ENCODE measurements at places on chromosomes 12 and 14. TPM values are rescaled to one million over a fixed set of nuclear protein-coding genes. Genes with fewer than 3 reads are reported as not detected.

GRCh38 chr14:37508503-37508902 is 86.5 kb downstream of the FOXA1 start:
- no peak for DNase-seq

GRCh38 chr12:1234073-1234472 is 243.1 kb downstream of the ERC1 start:
- no peak for DNase-seq

GRCh38 chr12:113054948-113055486 is 1.5 kb upstream of the DTX1 start:
- DNase-seq = no peak

DNA sequence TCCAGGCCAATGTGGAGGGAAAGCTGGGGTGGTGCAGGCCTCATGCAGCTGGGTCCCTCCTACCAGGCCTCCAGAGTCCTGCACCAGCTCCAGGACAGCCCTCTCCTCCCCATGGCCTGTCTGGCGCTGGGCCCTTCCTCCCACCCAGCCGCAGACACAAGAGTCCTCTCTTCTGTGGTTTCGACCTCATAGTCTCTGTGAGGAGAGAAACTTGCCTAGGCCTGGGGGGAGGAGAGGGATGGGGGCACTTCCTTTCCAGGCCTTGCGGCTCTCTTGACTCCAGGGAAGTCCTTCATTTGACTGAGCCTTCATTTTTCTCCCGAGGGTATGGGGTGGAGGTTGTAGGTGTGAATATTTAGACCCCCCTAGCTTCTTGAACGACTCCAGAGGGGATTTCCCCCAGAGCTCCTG is 2.3 kb downstream of the MMP14 start:
- no peak for DNase-seq

- no peak for DNase-seq
Observed at GRCh38 chr14:68580096-68580645, 212.7 kb downstream of the ZFP36L1 start.

- DNase-seq = no peak
Observed at GRCh38 chr12:75935539-75936242, 95.9 kb downstream of the PHLDA1 start.

DNA sequence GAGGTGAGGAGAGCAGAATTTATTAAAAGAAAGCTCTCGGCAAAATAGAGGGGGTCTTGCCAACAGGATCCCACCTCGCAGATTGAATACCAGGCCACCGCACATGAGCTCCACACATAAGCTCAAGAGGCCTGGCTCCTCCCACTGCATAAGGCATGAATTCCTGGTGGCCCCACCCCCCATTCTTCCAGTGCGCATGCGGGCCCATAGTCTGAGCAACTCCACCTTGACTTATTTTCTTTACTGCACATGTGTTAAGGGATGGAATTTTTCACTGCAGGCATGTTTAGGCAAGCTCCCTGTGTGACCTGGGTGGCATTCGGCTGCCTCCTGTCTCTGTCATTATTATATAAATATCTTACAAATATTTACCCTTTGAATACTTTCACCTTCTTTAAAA is 412.5 kb downstream of the RMST start:
- no peak for DNase-seq

DNA sequence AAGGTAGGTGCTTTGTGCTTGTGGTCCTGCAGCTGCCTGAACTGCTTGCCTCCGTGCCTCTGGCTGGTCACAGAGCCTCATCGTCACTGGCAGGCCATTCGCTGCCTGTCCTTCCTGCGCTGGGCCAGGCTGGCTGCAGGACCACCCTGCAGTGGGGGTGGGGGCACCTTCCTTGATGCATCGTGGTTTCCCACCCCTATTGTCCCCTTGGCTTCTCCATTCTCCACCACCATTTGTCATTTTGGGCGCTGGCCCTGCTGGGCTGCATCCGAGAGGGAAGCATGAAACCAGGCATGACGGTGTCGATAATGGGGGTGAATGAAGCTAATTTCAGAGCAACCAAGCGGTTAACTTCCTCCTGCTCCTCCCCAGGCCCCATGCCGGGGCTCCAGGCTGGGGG is 127.7 kb downstream of the NRXN3 start:
- no peak for DNase-seq

GRCh38 chr12:31118347-31119191 is 44.9 kb downstream of the DDX11 start:
- peak; percentile 49 for DNase-seq

DNA sequence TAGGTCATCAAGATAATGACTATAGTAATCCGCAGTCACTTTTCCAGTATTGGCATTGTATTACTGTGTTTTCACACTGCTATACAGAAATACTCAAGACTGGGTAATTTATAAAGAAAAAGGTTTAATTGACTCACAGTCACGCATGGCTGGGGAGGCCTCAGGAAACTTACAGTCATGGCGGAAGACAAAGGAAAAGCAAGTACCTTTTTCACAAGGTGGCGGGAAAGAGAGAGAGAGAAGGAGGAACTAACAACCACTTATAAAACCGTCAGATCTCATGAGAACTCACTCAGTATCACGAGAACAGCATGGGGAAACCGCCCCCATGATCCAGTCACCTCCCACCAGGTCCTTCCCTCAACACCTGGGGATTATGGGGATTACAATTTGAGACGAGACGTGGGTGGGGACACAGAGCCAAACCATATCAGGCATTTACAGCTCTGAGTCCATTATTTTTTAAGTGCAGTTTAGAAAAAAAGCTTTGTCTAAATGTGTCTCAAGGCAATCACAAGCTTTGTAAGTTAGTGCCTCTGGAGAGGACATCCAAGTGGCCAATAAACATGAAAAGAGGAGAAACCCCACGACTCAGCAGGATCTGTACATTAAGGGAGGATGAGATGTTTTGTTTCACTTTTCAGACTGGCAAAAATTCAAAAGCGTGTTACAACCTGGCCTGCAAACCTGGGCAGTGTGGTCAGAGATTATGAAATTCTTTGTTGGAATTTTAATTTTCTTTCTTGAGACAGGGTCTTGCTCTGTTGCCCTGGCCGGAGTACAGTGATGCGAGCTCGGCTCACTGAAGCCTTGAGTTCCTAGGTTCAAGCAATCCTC is 82.0 kb downstream of the DNAH10 start:
- DNase-seq = no peak

NXPH4 gene
- 41.8 TPM for polyA plus RNA-seq

CACNA1C gene
- polyA plus RNA-seq = 1.6 TPM
